Stimulated activated CD8-positive, alpha-beta memory T cell treated with anti-CD3 and anti-CD28 coated beads, Interleukin-15, amount 100 ng/mL, for 4 hours (primary cell): ENCODE measurements at places on chromosomes 2 and 18.

GRCh38 chr2:109143214-109144187 is 14.5 kb downstream of the SH3RF3 start:
- DNase-seq: no peak

DNA sequence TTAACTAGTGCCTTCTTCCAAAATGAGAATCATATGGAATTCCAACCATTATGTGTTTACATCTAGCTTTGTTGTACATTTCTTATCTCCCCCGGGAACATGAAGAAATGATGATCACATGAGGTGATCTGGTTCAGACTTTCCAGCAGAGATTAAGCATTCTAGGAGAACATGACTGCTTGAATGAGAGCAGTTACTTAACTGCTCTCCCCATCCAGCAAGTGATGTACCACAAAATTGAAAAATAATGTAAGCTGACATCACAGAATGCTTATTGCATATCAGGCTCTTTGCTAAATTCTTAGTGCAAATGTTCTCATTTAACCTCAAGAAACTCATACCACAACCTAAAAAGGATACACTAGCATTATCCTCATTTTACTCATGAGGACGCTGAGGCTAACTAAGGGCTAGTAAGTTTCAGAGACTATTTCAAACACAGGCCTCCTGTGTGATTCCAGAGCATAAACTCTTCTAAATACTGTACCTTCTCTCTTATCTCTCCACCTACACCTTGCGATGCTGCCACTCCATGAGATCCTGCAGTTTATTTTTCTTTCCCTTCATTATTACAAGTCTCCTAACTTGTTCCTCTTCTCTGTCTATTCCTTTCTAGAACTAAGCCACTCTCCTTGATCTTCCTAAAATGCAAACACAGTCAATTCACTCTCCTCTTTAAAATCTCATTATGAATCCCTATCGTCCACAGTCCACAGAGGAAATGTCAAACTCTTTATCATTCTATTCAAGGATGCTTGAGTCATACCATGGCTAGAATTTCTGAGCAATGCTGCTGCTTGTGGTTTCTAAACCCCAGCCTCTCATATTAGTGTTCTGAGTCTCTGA is 1224.8 kb upstream of the ZEB2 start:
- no peak for DNase-seq

DNA sequence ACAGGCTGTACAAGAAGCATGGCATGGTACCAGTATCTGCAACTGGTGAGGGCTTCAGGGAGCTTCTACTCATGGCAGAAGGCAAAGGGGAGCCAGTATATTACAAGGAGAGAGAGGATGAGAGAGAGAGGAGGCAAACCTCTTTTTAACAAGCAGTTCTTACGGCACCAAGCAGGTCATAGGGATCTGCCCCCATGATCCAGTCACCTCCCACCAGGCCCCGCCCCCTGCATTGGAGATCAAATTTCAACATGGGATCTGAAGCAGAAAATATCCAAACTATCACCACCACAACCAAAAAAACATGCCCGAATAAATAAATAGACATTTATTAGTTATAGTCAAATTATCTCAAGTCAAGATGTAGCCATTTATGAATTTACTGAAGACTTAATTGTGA is 14.5 kb upstream of the SLC35F5 start:
- no peak for DNase-seq

DNA sequence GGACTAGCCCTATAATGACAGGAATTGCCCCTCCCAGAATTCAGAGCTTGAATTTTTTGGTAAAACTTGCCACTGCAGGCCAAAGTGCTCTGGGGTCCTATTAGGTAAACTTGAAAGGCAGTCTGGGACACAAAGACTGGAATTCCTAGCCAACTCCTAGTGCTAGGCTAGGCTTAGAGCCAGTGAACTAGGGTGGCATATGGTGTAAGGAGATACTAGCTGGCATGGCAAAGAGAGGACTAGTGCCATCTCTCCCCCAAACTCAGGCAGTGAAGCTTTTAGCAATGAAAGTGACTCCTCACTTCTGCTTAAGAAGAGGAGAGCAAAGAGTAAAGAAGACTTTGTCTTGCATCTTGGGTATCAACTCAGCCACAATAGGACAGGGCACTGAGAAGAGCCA is 410.5 kb upstream of the CNTNAP5 start:
- DNase-seq: no peak

GRCh38 chr2:44170311-44170717 is 1.6 kb downstream of the PPM1B start:
- DNase-seq: no peak

DNA sequence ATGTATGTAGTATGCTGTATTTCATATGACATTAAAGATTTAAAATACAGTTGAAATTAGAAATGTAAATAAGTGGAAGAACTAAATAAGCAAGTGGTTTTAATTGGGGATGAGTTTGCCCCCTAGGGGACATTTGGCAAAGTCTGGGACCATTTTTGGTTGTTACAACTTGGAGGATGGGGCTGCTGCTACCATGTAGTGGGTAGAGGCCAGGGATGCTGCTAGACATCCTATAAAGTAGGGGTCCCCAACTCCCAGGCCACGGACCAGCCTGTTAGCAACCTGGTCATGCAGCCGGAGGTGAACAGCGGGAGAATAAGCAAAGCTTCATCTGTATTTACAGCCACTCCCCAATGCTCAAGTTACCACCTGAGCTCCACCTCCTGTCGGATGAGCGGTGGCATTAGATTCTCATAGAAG is 27.9 kb upstream of the ASNSD1 start:
- no peak for DNase-seq

DNA sequence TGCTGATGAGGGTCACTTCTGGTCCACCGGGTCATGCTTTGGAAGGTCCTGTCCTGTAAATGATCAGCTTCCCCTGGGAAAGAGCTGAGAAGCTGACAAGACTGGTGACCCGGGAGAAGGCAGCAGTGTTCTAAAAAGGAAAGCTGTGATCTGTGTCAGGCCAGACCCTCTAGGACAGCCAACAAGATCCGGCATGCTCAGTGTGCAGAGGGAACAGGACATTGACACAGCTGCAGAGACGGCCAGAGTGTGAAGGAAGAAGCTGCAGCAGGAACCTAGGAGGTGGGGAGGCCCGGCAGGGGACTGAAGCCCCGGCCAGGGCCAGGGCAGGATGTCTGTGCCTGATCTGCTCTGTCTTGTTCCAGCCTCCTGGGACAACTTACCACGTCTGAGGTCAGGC is 372.7 kb upstream of the ID2 start:
- DNase-seq: no peak

DNA sequence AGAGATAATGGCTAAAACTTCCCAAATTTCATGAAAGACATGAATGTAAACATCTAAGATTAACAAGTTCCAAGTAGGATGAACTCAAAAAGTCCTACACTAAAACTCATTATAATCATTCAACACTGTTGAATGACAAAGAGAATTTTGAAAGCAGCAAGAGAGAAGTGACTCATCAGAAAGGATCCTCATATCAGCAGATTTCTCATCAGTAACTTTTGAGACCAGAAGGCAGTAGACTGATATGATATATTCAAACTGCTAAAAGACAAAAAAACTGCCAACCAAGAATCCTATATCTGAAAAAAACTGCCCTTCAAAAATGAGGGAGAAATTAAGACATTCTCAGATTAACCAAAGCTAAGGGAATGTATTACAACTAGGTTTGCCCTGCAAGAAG is 130.6 kb upstream of the OTX1 start:
- no peak for DNase-seq

- no peak for DNase-seq
These were observed 19.8 kb upstream of the DDX18 start for GRCh38 chr2:117794668-117795067.

DNA sequence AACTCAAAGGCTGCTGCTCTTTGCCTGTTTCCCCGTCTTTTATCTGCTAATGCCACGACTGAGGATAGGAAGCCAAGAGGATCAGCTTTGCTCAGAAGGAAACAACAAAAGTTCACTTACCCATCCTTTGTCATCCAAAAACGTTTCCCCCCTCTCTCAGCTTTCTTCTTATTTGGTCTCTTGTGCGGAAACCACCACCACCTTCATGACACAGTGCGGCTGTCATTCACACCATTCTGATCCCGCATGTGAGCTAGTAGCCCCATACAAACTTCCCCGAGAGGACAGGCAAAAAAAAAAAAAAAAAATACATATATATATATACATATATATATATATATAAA is 656 bp downstream of the LRRTM4 start:
- no peak for DNase-seq

DNA sequence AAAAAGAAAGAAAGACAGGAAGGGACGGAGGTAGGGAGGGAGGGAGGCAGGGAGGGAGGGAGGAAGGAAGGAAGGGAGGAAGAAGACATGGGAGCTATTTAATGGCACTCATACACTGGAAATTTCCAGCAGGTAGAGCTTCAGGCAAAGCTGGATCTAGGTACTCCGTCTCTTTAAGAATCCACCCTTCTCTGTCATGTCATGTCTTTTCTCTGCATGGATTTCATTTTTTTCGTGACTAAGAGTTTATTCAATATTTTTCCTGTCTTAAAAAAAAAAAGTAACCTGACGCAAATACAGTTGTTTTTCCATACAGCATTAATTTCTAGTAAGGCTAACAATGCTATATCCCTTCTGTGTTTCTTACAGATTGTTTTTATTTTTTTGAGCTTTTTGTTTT is 56.3 kb upstream of the MCFD2 start:
- DNase-seq: no peak

DNA sequence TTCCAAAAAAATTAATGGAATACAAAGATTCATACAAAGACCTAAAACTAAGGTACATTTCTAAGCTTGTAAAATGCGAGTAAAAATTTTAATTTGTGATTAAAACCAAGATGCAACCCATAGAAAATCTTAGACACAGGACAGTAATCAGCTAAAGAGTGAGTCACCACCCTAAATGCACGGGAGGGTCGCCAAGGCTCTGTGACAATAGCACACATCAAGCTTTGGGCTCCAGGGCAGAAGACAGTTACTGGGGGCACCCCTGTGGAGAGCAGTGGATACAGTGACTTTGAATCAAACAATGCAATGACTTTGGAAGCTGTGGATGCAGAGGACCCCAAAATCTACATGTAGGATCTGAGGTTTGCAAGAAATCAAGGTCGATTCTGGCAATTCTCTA is 7.5 kb downstream of the FLACC1 start:
- no peak for DNase-seq

DNA sequence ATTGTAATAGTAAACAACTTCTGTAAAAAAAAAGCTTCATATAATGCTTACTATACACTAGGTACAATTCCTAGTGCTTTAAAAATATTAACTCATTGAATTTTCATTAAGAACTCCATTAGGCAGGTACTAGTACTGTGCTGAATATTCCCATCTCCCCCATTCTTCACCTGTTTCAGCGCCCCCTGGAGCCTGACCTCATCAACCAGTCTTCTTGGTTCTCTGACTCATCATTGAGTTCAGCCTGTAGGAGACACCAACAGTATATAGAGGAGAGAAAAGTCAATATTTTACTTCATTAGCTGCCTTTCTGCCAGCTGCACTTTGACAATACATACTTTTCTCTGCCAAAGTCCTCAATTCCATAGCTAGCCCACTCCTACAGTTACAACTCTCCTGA is 1009.9 kb upstream of the KLHL29 start:
- no peak for DNase-seq

GRCh38 chr2:7329465-7329864 is 412.3 kb downstream of the RNF144A start:
- DNase-seq: no peak

- no peak for DNase-seq
These were observed 58.0 kb upstream of the EML6 start for GRCh38 chr2:54665436-54665856.

- no peak for DNase-seq
These were observed 92.0 kb upstream of the MSH2 start for GRCh38 chr2:47310801-47311560.

DNA sequence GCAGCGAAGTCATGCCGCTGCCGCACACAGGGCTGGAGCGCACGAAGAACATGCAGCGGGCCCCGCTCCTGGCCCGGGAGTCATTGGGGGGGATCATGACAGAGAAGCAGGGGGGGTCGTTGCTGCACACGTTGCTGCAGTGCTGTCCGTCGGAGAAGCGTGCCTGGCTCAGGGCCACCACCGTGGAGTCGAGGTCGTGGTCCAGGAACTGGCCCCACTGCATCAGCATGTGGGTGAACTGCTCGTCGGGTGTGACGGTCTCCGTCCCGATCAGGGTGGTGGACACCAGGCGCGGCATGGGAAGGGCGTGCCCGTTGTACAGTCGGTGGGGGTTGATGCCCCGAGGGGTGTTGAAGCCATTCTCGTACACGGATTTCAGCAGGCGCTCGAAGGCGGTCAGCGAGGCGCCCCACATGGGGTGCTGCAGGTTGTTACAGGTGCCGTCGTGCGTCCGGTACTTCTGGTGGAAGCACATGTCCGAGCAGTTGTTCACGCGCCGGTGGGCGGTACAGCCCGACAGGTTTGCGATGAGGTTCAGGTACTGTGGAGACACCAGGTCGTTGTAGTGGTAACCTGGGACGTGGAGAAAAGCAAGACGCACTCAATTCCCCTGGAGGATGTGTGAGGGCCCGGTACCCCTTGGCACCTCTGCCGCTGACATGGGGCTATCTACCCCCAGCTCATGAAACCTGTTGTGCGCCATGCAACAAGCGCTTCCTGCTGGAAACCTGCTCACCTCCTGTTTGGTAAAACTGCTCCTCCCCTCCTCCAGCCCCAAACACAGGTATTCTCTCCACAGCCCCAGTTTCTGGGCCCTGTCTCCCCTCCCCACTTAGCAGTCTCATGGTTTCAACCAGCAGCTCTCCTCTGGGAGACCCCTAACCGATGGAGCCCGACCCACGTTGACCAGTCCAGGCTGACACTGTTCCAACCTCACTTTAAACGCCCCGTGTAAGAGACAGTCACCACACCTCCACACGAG is 94.9 kb downstream of the PXDN start:
- DNase-seq: no peak

DNA sequence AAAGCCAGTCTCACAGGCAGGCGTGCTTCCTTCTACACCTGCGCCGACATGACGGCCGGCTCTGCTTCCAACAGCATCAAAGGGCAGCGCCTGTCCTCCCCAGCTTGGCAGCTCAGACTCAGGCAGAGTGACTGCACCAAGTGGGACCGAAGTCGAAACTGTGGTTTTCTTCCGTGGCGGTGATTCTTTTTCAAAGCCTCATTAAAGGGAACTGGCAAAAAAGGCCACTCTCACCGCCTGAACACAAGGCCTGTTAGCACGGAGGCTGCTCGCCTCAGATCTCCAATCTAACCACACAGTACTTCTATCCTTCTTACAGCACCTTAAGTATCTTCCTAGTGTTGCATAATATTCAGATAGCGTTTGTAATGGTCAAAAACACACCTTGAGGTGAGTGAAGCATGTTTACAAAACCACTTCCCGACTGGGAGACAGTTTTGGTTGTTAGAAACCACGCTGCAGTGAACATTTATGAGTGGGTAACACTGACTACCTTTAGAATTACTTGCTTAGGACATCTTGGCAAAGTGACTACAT is 236.4 kb downstream of the HDAC4 start:
- DNase-seq: no peak
